T-helper 2 cell (primary cell): ENCODE measurements at places on chromosomes 7 and 10.

DNA sequence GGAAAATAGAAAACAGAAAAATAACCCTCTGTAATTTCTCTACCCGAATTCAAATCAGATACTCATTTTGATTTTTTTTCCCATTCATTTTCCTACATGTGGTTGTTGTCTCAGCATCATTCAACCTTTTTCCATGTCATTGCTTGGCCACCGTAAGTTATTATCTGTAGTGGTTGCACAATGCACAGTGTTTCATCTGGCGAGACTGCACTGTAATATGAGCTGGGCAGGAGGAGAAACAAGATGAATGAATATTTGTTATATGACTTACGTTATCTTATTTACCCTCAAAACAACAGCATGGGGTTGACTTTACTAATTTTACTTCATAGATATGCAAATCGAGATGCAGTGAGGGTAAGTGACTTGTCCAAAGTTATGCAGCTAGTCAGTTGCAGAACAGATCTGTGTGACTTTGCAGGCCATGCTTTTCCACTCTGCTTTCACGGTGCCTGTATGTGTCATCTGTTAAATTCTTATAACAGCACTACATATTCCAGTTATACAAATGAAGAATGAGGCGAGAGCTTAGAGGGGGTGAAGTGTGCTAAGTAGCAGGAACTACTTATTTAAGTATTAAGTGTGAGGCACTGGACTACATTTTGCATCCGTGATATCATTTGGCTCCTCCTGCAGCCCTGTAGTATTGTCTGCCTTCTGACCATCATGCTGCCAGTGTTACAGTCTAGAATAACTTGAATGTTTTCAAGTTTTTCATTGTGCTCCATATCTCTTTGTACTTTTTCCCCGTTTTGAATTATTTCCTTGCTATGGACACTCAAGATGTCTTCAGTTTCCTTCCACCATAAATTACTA, 56.7 kb downstream of the ZMYND11 start:
- no peak for DNase-seq

- no peak for DNase-seq
Measured at GRCh38 chr7:8278183-8278582, 16.2 kb upstream of the ICA1 start.

DNA sequence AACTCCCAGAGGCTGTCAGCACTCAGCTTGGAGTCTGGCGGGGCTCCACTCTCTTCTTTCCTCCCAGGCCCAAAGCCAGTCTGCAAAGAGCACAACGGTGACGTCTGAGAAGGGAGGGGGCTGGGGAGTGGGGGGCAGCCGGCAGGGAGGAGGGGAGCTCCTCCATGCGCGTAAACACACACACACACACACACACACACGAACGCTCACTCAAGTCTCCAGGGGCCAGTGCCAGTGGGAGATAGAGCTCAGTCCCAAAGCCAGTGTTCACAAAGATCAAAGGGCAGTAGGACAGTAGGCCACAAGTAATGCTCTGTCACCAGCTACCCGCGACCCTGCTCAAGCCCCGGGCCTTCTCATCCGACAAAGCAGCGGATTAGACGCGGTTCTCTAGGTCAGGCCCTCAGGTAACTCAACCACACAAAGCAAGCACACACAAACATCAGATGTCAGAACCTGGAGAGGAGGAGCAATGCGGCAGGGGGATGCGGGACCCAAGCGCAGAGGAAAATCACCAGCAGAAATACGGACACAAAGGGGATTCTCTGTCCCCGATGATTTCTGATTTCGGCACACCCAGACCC, 19.9 kb downstream of the TCAF1 start:
- DNase-seq, result no peak

DNA sequence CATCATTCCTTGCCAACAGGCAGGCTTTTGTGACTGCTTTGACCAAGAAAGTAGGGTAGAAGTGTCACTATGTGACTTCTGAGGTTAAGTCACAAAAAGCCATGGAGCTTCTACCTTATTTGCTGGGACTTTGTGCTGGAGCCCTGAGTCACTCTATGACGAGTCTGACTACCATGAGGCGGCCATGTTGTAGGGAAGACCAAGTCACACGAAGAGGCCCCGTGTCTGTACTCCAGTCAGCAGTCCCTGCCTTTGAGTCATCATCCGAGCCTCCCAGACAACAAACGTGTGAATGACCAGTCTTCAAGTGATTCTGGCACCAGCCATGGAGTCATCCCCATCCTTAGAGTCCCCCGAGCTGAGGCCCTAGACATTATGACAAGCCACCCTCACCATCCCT, 3.5 kb upstream of the MYL10 start:
- DNase-seq, result no peak

GRCh38 chr10:54880996-54881395, 80.0 kb upstream of the PCDH15 start:
- DNase-seq, result no peak

DNA sequence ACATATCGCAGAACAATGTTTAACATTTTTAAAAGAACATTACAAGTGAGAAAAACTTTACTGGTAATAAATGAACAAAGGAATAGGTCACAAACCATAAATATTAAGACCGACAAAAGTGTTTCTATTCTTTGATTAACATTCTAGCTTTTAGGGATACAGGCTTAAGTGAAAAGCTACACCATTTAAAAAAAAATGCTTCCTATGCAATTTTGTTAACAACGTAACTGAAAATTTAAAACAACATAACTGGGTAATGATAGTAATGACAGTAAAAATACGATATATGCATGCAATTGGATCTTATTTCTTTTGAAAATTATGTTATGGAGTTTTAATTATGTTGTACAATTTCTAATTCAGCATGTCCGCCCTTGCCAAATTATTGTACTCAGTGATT, 49.7 kb upstream of the THSD7A start:
- DNase-seq, result no peak

DNA sequence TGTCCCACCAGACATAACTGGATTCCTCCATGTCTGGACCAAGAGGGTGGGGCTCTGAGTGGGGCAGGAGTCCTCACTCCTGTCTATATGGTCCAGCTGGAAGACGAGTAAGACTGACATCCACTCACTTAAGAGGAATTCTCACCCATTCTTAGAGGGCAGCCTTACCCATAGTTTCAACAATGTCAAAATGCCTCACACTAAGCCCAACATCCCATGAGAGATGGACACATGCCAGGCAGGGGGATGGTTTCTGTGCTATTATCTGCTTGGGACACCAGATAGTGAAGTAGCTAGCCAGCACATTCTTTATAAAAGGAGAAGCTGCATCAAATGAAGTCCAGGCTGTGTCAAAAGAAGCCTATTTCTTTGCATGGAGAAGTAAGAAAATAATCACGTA, 4.7 kb upstream of the LANCL2 start:
- DNase-seq, result no peak

DNA sequence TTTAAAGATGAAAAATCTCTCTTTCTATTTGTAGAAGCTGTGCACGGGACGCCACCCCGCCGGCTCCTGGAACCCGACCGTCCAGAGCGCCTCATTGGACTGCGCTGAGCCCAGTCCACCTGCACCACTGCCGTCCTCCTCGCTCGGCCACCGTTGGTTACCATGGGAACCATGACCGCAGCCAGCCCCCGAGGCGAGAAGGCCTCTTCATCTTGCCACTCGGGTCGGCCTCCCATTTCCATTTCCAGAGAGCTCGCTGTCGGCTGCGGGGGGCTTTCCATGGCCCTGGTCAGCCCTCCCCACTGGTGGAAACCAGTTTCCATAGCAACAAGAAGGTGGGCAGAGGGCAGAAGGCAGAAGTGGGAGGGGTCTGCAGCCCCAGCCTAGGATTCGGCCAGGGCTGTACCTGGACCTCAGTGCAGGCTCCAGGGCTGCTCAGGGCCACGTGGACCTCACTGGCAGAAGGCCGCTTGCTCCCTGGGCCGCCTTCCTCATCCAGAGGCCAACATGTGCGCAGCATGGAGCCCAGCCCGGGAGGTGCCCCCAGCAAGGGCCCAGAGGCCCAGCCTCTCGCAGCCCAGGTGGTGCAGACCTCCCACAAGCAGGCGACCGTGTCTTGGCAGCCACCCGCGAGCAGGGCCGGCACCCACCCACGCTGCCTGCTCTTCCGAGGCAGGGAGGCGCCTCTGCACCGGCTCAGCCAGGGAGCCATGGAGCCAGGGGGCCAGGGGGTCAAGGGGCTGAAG, 283.5 kb upstream of the PPP2R2D start:
- no peak for DNase-seq
